ENCODE measurements at places on chromosomes 2 and 18.
A peak's percentile ranks its signal among the peaks of the same experiment; 100 is the strongest.

DNA sequence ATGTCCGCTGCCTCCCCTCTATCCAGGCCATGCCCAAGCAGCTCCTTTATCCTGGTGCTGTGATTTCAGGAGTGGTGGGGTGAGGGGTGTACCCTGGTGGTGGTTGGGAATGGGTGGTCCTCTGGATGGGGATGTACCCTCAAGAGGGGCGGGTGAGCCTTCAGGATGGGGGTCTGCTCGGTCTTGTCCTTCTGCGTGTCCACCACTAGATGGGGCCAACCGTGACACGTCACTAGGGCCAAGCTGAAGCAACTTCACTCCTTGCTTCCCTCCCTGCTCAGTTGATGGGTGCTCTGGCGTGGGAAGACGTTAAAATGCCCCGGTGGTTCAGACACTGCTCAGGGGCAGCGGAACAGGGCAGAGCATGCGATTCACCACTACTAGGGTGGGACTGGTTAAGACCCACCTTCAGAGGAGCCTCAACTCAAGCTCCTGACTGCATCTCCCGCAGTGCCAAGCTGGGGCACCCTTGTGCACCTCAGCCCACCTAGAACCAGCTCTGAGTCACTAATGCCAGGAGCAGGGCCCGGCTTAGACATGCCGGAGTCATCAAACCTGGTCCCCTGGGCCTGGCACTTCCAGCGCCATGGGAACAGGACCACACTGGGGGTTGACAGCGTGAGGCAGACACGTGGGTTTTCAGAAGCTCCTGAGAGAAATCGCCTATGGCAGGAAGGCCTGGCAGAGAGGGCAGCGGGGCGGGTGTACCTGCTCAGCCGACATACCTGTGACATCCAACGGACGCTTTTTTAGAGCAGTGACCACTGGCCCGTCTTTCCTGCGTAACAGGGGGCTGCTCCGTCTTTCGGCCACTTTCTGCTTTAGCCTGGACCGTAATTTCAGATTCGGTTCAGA, 256.7 kb downstream of the HDAC4 start:
- DNase-seq, result peak; percentile 26

- DNase-seq, result no peak
Measured at GRCh38 chr2:174335988-174336500, 1.3 kb downstream of the SP9 start.

DNA sequence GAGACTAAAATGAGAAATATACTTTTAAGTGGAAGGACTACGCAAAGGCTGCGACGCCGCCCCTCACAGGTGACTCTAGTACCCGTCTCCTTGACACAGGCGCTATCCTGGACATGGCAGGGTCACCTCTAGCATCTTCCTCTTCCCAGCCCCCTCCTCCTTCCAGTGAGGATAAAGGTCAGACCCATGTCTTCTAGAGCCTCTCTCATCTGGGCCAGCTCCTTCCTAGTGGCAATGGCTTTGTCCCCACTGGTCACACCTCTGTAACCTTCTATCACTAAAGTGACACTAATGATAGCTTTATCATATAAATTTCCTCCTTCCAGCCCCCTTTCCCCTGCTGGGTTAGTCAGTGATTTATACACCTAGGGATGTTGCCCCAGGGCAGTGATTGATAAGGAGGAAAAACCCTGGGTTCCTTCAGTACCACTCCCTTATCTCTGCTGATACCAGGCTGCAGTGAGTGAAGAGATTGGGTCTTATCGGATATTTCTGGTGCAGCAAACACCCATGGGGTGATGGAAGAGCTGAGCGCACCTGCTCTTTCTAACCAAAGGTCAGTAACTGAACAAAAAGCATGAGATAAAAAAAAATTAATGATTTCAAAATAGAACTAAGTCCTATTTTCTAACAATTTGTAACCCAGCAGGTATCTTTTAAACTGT, 62.0 kb upstream of the FZD5 start:
- DNase-seq, result no peak

- DNase-seq, result no peak
Measured at GRCh38 chr2:222283634-222284033, 15.2 kb downstream of the PAX3 start.

DNA sequence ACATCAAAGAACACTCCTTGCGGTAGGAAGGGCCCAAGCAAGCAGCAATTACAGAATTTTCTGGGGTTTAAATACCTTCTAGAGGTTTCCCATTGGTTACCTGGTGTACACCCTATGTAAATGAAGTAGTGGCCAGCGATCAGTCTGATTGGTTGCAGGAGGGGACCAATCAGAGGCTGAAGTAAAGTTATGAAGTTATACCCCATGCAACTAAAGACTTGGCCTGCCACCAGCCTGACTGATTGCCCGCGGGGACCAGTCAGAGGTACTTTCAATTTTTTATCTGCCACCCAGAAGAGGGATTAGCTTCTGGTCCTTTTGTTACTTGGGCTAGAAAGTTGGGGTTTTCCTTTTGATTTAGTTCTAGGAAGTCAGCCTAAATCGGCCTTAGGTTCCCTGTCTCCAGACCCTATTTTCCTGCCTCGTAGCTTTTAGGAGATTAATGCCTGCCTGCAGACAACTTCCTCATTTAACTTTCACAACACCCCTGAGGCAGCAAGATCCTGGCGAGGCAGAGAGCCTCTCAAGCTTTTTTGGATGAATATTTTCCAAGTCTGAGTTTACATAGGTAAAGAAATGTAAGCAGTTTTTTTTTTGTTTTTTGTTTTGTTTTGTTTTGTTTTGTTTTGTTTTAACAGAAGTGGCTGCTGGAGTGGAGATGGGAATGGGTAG, 1.5 kb upstream of the DGUOK start:
- no peak for DNase-seq

DNA sequence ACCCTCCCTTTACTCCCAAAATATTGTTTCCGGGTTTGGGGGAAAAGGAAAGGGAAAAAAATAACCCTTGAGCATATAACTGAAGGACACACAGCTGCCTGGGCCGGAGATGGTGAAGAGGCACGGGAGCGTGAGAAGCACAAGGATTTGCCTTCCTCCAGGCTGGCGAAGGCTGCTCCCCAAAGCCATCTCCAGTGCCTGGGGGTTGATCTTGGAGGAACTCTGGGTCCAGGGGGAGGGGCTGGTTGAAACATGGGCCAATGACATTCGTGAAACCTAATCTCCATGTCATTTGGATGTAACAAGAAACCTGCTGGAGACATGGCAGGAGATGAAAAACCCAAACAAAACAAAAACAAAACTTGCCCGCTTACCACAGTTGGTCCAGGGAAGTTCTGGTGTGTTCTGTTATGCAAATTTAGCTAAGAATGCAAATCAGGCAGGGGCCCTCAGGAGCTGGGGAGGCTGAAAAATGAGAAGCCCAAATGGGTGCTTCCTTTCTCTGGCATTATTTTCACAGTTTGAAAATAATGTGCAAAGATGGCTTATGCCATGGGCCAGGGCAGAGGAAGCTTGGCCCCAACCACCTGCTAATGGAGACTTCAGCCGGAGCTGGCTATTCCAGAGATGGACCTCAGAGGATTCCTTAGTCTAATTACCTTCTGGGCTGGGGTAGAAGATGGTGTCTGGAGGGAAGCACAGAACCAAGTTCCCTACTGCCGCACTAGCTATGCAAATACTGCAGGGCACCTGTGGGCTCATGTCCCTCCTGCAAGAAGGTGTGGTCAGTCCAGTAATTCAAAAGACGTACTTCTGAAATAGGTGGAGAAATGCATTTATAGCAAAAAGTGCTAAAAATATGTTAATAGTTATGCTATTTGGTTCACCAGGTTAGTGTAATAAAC, 180.9 kb downstream of the BCL2 start:
- no peak for DNase-seq

DNA sequence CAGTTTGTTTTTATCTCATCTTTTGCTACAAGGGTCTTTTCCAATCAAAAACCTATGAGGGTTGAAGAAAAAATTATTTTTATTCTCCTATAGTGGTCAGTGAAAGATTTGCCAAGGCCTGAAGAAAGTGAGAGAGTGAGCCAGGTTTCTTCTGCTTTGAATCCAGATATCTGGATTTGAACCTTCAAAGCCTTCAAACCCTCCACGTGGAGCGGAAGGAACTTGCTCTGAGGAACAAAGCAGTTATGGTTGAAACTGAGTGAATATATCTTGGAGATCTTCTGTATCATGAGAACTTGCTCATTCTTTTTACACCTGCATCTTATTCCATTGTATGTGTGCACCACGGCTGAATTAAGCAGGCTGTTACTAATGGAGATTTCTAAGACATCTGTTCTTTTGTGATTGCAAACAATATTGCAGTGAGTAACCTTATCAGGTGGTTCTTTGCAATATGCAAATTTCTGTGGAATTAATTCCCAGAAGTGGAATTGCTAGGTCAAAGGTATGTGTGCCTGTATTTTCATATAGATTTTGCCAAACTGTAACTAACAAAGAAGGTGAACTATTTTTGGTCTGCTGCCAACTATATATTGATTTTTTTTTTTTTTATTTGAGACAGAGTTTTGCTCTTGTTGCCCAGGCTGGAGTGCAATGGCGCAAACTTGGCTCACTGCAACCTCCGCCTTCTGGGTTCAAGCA, 147.9 kb downstream of the B3GNT2 start:
- DNase-seq, result no peak
